HFFc6 (cell line): ENCODE measurements at places on chromosomes 7 and 10. TPM values are rescaled to one million over a fixed set of nuclear protein-coding genes. Genes with fewer than 3 reads are reported as not detected.

KAZALD1 gene
- total RNA-seq: 16.0 to 24.3 TPM (median 16.9 TPM) in 3 replicates

LAMB4 gene
- total RNA-seq: not detected in 3 replicates

PON3 gene
- not detected in 3 replicates for total RNA-seq

SEMA4G gene
- 1.2 to 2.2 TPM (median 1.8 TPM) in 3 replicates for total RNA-seq

GDF2 gene
- not detected in 3 replicates for total RNA-seq

FGL2 gene
- total RNA-seq: not detected in 3 replicates

PPP3CB gene
- 56.9 to 66.4 TPM (median 57.9 TPM) in 3 replicates for total RNA-seq

LRIT1 gene
- not detected in 3 replicates for total RNA-seq
